ENCODE measurements at places on chromosomes 7 and 10. TPM values are rescaled to one million over a fixed set of nuclear protein-coding genes. Genes with fewer than 3 reads are reported as not detected.

Gene PLXNA4
- 0.14 TPM for total RNA-seq

DNA sequence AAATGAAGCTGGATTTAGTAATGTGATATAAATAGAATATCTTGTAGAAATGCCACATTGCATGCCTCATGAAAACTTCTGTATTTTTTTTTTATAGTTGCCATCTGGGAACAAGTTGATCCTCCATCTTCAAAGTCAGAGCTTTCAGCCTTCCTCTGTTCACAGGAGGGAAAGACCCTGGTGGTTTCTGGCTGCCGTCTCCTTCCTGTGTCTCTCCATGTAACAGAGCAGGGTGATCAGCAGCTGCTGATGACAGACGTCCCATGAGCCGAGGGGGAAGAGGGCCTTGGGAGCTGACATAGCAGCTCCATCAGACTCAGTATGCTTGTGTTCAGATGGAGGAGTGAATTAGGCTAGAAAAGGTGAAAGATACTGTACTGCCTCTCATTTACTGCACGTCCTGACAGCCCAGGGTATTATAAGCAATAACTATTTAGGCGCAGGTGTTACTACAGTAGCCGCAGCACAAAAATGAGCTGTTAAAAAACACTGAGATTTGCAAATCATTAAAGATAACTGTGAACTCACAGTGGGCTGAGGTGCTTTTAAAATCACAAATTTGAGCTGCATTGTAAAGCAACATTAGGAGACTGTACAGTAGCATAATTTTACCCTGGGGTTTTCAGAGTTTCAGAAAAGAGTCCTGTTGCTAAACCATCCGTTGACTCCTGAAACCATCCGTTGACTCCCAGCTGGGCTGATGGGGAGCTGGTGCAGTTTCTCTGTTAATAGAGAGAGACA lies 103.3 kb downstream of the CFAP58 start:
- no peak for DNase-seq

- DNase-seq, result no peak
These were observed 3.4 kb upstream of the ZNF503 start for GRCh38 chr10:75404815-75405597.

Gene SLF2
- 44.3 TPM for total RNA-seq

DNA sequence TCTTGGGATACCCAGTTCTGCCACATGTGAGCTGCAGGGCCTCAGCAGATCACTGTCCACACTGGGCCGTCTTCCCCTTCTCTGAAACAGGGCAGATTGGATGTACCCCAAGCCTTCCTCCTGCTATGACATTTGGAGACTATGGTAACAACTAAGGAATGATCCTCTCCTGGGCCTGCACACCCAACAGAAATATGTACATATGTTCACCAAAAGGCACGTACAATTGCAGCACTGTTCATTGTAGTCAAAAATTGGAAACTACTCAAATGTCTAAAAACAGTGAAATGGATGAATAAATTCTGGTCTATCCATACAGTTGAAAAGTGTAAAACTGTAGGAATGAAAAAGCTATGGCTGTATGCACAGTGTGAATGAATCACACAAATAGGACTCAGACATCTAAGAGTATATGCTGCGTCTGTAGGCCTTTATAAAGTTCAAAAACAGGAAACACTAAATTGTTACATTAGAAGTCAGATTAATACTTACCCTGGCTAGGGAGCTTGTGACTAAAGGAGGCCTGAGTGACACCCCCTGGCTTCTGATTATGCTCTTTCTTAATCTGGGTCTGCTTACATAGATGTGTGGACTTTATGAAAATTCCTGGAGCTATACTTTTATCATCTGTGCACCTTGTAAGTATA lies 16.1 kb upstream of the XPNPEP1 start:
- no peak for DNase-seq

Gene ZNF117
- 8.0 TPM for total RNA-seq

Gene ELN
- total RNA-seq, result 0.10 TPM

- DNase-seq, result no peak
These were observed 17.2 kb downstream of the STAMBPL1 start for GRCh38 chr10:88896994-88897853.

DNA sequence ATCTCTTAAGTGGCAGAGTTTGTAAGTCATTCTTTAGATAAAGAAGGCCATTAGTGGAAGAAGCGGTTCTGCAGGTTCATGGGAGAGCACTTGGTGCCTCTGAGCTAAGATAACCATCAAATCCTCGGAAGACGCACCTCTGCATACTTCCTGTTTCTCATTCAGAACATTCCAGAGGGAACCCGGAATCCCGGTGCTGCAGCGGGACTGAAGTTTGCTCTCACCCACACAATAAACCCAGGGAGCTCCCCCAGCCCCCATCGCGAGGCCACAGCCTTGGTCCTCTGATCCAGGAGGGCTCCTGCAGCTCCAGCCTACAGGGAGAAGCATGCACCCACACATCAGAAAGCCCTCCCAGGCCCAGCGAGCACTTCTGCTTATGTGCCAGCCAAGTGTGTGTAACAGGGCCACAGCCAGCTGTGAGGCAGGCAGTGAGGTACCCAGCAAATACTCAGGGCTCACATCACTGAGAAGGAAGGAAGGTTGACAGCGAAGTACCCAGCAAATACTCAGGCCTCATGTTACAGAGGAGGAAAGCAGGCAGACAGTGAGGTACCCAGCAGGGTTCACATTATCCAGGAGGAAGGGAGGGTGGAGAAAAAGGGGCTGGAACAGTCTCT lies 142.4 kb downstream of the DIP2C start:
- DNase-seq, result peak; percentile 49

Gene GPR85
- 0.08 TPM for total RNA-seq

Gene CPA2
- total RNA-seq, result not detected

DNA sequence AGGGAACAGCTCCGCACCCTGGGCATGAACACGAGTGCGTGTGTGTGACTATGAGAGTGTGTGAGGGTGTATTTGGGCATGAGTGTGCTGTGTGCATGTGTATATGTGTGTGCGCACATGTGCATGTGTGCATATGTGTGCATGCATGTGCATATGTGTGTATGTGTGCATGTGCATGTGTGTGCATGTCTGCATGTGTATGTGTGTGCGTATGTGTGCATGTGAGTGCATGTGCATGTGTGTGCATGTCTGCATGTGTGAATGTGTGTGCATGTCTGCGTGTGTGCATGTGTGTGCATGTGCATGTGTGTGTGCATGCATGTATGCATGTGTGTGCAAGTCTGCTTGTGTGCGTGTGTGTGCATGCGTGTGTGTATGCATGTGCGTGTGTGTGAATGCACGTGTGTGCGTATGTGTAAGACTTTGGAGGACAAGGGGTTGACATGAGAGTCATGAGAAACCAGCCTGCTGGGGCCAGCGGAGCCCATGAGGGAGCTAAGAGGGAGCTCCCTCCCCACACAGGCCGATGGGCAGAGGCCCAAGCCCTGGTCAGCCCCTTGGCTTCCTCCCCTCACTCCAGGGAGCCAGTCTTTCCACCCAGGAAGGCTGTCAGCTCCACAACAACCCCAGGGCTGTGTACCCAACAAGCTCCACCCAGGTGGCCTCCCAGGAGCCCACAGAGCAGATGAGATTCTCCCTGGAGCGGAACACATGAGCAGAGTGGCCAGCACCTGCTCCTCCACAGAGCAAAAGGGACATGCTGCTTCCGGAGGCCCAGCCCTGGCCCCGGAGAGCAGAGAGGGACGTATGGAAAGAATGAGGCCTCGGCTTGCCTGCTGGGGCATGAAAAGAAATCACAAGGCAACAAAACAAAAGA lies 142.5 kb upstream of the PPP2R2D start:
- DNase-seq, result no peak

- DNase-seq, result no peak
These were observed 83.7 kb downstream of the VPS50 start for GRCh38 chr7:93315896-93316295.

DNA sequence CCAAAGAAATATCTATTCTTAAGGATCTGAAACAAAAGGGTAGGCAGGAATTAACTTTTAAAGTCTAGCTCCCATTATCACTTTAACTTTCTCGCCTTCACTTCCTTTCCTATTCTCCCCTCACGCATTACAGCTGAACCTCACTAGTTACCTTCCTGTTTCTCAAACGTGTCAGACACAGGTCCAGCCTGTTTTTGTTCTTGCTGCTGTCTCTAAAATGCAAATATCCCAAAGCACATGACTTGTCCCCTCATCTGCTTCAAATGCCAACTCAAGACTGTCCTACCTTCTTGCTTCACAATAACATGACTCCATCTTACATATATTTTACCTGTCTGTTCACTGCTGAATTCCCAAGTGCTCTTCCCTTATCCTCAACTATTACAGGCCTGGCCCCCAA lies 17.6 kb downstream of the ZDHHC6 start:
- no peak for DNase-seq

- no peak for DNase-seq
These were observed 587.8 kb upstream of the POM121L12 start for GRCh38 chr7:52447581-52448180.

Gene GHRHR
- not detected for total RNA-seq

Gene INMT
- not detected for total RNA-seq

GRCh38 chr7:111380945-111381344 lies 181.3 kb downstream of the IMMP2L start:
- no peak for DNase-seq

Gene AKR1E2
- 3.9 TPM for total RNA-seq

Gene C1QL3
- total RNA-seq, result 0.38 TPM

DNA sequence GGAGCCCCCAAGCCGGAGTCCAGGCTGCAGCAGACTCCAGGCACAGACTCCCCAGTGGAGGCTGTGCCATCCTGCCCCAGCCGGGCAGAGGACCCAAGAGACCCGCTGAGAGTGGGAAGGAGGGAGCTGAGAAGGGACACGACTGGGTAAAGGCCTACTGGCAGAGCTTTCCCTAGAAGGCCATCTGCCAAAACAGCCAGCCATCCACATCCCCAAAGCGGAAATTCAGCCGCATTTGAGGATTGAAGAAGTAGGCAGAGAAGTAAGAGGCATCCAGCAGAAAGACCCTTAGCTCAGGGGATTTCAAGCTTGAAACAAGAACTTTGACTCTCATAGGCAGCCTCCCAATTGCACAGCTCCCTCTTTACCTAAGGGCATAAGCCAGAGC lies 857 bp downstream of the CPXM2 start:
- no peak for DNase-seq

Gene ANKRD1
- not detected for total RNA-seq

DNA sequence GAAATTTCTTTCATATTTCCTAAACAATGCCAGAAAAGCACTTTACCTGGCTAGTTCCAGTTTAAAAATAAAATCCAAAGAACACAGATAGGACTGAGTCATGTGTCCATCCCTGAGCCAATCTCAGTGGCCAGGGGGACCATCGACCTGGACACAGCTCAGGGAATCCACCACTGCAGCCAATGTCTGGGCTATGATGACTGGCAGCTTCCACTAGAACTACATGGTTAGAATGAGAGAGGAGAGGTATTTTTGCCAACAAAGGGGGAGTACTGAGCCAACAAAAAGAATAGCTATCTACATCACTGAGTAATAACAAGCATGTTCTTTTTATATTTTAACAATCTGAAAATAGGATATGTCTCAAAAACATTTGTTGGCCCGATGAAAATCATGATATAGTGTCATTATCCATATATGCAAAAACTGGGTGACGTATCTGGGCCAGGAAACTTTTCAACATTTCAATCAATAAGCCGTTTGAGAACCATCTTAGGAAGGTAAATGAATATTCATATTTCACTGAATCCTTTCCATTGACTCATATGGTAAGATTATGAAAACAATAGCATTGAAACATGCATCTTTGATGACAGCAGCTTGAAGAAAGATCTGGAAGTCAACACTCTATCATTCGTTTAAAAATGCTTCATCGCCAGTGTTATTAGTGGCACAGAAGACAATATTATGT lies 104.0 kb downstream of the TPK1 start:
- DNase-seq, result no peak

- DNase-seq, result no peak
These were observed 190.9 kb downstream of the RPS24 start for GRCh38 chr10:78224602-78225001.

Gene NAT16
- not detected for total RNA-seq

GRCh38 chr7:75649462-75649861 lies 89.3 kb downstream of the HIP1 start:
- no peak for DNase-seq

DNA sequence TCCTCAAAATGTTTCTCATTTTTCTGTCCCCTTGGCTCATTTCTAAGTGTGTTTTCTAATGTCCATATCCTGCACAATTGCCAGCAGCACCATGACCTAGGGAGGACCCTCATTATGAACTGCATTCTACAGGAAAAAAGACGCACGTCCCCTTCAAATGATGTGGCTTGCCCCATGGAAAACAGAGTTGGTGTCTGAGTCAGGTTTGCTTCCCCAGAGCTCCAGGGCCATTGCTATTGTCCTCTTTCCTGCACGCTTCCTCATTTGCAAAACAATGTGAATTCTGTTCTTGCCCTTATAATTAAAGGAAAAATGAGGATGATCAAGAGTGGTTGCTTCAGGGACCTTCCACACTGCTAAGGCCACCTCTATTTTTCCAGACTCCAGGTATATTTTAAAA lies 14.7 kb upstream of the ASB4 start:
- DNase-seq, result no peak

Gene SLC13A1
- not detected for total RNA-seq
